HT-29 (cell line): ENCODE measurements at places on chromosomes 16 and 17. TPM values are rescaled to one million over a fixed set of nuclear protein-coding genes. Genes with fewer than 3 reads are reported as not detected.

The TBC1D3B gene
- total RNA-seq = 10.0 and 18.6 TPM in 2 replicates

DNA sequence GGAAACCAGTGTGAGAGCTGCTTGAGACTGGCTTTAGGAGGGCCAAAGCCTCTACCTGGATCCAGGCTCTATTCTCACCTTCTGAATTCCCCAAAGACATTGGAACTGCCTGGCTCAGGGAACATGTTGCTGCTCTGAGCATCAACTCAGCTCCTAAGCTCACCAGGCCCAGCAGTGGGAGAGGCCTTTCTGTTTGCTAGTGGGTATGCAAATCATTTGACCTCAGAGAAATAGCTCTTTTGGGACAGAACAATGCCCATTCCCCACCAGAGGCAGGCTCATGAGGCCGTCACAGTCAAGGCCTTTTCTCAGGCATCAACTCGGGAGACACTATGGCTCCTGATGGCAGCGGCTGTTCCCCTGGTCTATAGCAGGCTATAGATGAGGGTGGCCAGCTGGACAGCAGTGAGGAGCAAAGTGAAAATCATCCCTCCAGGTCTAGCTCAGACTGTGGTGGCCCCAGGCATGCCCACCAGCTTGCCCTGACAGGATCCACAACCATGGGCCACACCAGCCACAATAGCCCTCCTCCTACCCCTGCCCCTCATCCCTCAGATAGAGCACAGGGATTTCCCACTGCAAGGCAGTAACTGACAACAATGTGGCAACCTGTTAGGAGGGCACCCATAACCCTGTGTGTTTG, 30.4 kb upstream of the GFOD2 start:
- no peak for DNase-seq

- peak; percentile 89 for DNase-seq
These were observed 772 bp downstream of the CHD3 start for GRCh38 chr17:7889166-7889955.

The KRT31 gene
- total RNA-seq = not detected in 2 replicates

The TBCD gene
- total RNA-seq = 60.0 and 72.0 TPM in 2 replicates

DNA sequence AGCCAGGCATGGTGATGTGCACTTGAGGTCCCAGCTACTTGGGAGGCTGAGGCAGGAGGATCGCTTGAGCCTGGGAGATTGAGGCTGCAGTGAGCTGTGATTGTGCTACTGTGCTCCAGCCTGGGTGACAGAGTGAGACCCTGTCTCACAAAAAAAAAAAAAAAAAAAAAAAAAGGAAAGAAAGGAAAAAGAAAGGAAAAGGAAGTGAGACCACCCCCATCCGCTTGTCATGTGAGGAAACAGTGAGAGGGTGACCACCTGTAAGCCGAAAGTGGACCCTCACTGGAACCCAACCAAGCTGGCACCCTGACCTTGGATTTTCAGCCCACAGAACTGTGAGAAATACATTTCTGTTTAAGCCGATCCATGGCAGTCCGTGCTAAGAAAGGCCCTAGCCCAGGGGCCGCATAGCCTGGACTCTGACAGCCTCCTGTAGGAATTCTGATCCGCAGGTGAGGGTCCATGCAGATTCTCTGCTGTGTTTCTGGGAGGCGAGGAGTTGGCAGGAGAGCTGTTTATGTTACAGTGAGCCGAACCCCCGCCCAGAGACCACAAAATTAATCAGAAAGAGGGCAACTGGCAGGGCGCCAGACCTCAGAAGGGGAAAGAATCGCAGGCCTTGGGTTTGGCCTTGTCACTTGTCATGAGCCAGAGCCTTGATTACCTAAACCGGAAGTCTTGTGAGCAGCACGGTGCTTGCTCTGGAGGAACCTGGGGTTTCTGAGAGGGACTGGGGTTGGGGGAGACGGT, 945 bp downstream of the SGSH start:
- DNase-seq = peak; percentile 45

GRCh38 chr16:56295059-56295665, 103.9 kb downstream of the GNAO1 start:
- no peak for DNase-seq

- DNase-seq = no peak
These were observed 1.1 kb upstream of the PKMYT1 start for GRCh38 chr16:2981177-2981898.

The SOCS3 gene
- 0.18 and 0.79 TPM in 2 replicates for total RNA-seq

GRCh38 chr17:40944531-40944930, 7.1 kb upstream of the KRT23 start:
- DNase-seq = no peak
